CD4-positive, alpha-beta T cell treated with Interferon alpha-2 for 1 hour (primary cell): ENCODE measurements at places on chromosomes 4 and X.
A peak's percentile ranks its signal among the peaks of the same experiment; 100 is the strongest.

- peak; percentile 58 for DNase-seq
Observed at GRCh38 chr4:38902695-38903094, 35.1 kb downstream of the FAM114A1 start.

- no peak for DNase-seq
Observed at GRCh38 chr4:122412547-122412946, 33.7 kb downstream of the ADAD1 start.

DNA sequence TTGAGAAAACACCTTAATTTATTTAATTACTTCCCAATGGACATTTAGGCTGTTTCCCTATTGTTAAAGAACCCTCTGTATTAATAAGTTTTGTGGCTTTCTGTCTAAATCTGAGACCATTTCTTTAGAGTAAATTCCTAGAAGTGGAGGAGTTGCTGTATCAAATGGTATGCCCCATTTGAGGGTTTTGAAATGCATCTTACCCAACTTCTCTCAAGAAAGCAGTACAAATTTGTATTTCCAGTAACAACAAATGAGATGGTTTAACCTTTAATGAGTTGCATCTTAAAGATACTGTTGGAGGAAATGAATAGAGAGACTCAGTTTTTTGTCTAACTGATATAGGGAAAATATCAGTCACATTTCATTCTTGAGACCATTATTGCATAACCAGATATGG lies 70.5 kb upstream of the CBLL2 start:
- no peak for DNase-seq

DNA sequence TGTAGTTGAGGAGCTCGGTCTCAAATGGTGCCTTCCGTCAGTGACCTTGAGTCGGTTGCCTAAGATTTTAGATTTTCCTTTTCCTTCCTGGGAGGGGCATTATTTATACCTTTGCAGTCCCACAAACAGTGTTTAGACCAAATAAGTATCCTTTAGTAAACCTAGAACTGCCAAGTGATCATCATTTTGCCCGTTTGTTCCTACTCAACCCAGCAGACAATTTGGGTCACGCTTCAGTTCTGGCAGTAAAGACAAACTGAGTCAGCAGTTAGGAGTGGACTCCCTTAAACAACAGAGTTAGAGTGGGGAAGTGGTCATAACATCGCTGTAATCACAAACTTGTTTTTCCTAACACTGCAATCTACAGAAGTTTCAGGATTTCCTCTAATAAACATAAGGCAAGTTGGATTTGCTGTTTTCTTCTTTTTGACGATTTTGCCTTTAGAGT lies 777 bp upstream of the WDFY3 start:
- DNase-seq = no peak

DNA sequence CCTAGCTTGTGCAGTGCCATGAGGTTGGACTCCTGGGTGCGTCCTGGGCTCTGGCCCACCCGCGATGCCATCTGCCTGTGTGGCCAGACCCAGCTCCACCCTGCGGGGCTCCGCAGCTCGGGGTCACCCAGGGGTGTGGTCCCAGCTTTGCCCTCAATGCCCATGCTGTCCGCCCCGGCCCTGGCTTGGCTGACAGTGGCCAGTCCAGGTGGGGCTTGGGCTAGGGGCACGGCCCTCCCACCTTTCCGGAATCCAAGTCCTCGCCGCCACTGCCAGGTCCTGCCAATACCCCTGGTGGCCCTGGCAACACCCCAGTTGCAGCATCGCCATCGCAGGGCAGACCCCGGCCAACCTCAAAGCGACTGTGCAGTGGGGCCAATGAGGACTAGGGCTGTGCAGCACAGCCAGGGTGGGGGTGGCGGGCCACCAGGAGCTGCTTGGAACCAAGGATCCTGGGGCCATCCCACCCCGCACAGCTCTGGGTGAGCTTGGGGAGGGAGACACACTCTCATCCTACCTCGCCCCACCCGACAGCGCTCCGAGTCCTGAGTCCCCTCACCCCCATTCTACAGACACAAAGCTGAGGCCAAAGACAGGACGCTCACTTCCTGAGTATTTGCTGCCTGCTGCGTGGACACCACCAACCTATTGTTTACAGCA lies 80.9 kb downstream of the ZNF718 start:
- no peak for DNase-seq

DNA sequence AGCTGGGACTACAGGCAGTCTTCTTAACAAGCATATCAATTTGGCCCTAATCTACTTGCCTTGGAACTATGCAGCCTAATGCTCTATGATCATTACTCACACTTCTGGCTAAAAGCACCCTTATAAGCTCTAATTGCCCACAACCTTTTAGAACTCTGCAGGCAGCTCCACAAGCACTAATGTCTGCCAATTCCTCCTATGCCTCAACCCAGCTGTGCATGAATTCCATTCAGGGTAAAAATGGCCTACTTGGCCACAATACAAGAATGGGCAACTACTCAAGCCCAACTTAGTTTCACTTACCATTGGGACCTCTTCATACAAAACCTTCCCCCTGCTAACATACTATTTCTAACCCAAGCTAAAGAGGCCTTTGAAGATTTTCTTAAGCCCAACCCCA lies 51.7 kb downstream of the ZNF718 start:
- no peak for DNase-seq

DNA sequence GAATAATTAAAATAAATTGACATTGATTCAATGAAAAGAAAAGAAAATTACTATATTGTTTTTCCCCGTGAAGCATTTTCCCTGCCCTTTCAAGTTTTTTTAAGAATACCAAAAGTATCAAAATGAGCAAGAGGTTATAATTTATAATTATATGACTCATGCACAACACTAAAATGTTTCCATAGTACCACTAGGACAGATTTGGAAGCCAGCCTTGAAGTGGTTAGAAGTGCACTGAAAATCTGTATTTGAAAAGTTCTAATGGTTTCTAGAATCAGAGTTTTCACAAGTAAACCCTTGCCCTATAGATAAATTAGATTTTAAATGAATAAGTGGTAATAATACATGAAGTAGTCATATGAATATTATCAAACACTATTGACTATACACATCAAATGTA lies 140.9 kb downstream of the HNRNPD start:
- DNase-seq = no peak

DNA sequence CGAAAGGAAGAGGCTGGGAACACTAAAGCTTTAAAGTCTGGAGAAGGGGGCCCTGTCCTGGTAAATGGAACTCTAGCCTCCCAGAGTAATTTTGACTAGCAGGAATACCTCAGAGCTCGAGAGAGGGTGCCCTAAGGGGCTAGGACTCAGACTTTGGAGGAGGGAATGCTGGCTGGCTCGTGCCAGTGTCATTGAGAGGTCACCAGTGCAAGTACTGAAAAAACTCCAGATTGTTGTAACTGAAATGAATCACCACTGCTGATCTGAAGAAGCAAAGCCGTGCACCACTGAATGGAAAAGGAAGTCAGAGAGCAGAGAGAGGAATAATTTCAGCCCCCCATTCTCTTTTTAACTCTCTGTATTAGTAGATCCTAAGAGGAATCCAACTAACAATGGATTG lies 690.2 kb downstream of the FAT4 start:
- DNase-seq = no peak

DNA sequence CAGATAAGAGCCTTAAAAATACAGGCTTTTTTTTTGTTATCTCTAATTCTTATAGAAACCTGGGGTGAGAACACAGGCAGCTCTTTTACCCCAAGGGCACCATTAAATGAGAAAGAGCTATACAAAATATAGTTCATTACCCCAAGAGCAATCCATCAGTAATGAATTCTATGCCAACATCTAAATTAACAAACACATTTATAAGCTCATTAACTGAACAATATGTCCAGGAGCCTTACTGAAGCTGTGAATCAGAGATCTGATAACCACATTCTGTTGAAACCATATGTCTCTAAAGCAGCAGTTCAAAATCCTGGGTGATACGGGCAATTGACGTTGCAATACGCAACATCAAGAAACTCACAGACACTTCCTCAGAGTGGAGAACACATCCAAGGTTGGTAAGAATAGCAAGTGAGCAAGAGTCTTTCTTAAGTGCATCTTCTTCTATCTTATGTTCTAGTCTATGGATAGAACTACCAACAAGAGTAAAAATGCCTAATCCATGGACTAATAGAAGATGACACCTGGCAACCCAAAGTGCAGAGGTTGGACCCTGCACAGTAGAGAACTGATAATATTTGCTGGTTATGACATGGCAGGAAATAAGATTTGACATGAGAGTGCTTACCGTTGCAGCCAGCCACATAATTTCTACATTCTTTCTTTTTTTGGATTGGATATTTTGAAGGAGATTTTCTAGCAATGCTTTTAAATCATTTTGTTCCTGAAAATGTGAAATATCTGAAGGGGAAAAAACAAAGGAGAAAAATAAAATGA lies 449.3 kb downstream of the IL15 start:
- no peak for DNase-seq

DNA sequence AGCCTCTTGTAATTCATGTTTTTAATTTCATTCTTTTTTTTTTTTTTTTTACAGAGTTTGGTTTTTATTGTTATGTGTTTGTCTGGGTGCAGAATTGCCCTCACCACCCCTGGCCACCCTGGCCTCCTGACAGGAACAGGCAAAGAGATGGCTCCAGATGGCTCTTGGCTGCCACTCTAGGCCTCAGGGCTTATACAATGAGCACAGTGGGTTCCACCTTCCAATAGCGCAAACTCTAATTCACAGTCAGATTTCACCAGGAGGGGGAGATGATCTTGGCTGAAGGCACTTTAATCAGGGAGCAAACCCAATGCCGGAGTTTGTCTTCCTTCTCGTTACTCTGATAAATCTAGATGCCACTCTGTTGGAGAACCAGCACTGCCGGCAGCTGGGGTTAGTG lies 24.8 kb downstream of the CPE start:
- DNase-seq = no peak

DNA sequence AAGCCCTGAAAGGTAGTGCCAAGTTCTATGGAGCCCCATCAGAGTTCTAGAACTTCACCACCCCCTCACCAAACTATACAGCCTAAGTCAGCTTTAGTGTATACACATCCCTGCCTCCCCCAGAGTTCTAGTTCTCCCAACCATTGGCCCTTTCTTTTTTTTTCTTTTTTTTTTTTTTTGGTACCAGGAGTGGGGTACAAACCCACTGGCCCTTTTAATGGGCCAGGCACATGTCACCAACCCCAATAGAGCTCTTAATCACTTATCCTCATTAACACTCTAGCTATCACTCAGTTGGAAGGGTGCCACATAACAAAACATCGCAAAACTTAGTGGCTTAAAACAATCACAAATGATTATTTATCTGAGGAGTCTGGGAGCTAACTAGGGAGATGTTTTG lies 588.6 kb downstream of the BCOR start:
- DNase-seq = no peak

DNA sequence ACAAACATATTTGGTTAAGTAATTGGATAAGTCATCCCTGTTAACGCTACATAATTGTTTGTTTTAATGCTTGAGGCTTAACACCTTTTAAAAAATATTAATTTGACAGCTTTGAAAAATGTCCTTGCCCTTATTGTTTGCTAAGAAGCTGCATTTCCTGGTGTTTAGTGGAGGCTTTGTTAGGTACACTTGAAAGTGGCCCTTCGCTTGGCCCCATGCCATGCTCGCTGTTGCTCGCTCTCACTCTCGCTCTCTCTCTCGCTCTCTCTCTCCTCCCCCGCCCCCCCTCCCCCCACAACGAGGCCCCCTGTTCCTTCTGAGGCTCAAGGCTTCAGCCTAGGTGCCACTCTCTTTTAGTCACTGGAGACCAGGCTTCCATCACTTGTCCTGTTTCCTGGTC lies 139.6 kb downstream of the DCLK2 start:
- no peak for DNase-seq
